ENCODE measurements at places on chromosomes 12 and 14.

GRCh38 chr14:88790501-88791251, 2.1 kb downstream of the EML5 start:
- no peak for DNase-seq

DNA sequence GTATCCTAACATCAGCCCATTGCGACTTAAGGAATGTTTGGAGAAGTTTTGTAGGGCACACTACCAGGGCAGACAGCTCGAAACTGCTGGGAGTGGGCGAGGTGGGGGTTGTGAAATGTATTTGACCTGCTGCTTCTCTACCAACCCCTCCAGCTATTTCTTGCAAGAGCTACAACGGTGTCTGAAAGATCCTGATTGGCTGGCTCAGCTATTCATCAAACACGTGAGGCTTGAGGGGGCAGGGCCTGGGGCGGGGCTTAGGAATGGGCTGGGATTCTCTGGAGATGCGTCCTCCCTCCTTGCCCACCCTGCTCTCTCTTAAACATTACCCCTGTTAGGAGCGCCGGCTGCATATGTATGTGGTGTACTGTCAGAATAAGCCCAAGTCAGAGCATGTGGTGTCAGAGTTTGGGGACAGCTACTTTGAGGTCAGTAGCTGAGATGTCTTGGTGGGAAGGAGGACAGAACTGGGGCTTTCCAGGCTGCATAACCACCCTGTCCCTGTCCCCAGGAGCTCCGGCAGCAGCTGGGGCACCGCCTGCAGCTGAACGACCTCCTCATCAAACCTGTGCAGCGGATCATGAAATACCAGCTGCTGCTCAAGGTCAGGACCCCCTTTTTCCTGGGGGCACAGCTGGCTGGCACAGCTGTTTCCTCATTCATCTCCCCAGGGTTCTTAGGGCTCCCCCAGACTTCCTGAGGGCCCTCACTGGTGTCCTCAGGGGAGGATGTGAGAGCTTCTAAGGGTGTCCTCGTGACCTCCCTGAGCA, 3.1 kb downstream of the ARHGEF25 start:
- peak; percentile 61 for DNase-seq

DNA sequence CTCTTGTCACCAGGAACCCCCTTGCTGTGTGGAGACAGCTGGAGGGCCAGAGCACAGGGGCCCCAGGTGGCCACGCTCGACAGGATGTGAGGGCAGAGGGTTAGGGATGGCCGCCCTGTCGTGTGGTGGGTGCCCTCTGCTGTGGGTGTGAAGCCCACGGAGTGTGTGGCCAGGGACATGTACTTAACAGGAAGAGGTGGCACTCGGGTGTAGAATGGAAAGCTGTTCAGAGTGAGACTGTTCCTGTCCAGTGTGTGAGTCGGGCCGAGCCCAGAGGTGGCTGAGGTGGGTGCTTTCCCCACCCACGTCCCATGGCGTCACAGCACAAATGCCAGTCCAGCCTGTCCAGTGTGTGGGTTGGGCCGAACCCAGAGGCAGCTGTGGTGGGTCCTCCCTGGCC, 47.1 kb downstream of the FBRSL1 start:
- DNase-seq = no peak

DNA sequence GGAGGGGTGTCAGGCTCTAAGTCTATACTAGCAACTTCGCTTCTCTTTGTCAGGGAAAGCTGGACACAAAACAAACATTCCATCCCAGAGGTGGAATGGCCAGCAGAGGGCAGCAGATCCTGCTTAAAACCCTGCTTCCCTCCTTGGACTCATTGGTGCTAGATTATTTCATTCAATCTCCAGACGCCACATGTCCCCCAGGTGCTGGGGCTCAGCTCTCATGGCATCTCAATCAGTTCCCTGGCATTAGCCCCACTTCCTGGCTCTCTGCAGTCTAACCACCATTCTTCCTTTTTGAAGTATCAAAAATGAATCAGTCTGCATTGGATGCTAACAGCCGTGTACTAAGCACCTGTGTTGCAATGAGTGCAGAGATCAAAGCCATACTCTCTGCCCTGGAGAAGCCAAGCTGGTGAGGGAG, 8.1 kb upstream of the PPP1R1A start:
- DNase-seq = no peak

DNA sequence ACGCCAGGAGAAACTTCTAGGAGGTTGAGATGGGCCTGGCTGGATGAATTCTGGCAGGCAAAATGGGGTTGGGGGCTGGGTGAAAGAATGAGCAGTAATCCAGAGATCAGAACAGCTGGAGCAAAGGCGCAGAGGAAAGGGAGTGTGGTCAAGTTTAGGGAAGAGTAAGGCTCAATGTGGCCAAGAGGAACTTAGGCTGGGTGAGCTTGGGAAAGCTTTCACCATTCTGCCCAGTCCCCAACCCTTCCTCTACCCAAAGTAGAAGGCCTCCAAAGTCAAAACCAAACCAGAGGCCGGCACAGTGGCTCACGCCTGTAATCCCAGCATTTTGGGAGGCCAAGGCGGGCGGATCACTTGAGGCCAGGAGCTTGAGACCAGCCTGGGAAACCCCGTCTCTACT, 10.2 kb upstream of the RABGGTA start:
- no peak for DNase-seq

DNA sequence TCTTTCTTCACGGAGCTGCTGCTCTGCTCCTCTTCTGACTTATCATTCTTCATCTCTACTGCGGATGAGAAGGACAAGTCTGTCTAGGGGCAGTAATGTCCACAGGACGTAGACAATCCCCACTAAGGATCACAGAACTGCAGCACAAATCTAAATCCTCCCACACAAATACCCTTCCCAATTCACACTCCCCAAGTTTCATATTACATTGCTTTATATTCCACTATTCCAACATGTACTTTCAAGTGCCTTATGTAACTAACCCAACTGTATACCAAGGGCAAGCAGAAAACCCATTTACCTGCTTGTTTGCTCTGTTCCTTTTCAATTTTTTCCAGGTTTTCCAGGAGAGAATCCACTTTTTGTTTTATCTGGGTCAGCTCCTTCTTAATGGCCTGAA, 55.6 kb upstream of the OR5AU1 start:
- DNase-seq = no peak

GRCh38 chr12:125852116-125852515, 786.9 kb downstream of the AACS start:
- no peak for DNase-seq

- no peak for DNase-seq
Observed at GRCh38 chr12:119417440-119417839, 82.9 kb downstream of the CCDC60 start.

DNA sequence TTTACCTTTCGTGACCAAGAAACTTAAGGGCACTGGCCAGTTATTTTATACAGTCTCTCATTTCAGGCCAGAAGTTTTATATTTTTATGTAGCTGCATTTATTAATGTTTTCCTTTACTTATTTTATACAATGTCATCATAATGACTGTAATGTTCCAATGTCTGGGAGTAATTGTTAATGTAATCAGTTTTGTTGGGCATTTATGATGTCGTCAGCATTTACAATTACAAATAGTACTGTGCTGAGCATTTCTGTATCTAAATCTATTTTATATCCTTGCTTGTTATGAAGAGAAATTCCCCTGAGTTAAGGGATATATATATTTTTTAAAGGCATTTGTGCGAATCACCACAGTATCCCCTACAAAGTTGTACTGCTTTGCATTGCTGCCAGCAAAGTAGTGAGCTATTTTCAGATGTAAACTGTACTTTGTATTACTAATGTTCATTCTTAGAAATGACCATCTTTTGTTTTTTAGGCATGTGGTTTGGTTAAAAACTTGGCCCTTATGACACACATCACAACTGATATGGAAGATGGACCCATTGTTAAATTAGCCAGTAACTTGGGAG, 74.4 kb downstream of the POLR3B start:
- no peak for DNase-seq

DNA sequence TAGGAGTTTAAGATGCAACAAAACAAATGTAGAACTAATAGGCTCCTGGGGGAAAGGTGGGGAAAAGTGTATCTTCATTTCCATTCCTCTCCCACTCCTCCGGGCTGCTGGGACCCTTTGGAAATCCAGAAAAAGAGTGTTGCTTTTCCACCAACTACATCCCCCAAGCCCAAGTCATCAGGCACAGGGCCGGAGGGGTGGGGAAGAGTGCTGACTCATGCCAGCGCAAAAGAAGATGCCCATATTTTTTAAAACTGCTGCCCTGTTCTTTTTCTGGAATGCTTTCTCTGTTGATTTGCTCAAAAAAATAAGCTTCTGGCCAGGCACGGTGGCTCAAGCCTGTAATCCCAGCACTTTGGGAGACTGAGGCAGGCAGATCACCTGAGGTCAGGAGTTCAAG, 70.9 kb downstream of the TBK1 start:
- no peak for DNase-seq

DNA sequence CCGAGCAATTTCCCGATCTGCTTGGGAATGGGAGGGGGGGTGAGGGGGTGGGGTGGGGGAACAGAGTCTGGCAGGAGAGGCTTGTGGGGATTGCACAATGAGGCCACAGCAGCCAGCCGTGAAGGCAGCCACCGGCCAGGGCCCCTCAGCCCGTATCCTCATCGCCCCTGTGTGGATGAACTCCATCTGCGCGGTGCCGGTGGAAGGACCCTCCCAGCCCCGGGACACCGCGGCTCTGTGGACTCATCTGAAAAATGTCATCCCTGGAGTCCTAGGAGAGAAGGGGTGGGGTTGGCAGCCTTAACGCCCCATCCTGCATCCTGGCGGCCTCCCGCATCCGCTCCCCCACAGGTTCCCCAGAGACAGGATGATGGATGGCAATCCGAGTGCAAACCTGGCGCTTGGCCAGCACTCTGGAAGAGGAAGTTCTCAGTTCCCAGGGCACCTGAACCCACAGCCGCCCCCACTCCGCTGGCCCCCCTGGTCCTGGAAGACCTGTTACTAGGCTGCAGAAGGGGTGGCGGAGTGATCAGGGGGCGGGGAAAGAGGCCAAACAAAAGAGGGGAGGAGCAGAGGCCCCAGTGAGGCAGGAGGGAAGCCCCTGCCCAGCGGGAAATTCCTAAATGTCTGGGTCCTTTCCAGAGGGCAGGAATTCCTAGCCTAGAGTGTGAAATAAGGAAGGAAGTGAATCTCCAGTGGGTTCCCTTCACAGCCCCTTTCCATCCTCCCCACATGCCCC, 1.2 kb upstream of the TNFAIP2 start:
- peak; percentile 55 for DNase-seq

GRCh38 chr14:35992816-35993683, 166.9 kb downstream of the BRMS1L start:
- no peak for DNase-seq

DNA sequence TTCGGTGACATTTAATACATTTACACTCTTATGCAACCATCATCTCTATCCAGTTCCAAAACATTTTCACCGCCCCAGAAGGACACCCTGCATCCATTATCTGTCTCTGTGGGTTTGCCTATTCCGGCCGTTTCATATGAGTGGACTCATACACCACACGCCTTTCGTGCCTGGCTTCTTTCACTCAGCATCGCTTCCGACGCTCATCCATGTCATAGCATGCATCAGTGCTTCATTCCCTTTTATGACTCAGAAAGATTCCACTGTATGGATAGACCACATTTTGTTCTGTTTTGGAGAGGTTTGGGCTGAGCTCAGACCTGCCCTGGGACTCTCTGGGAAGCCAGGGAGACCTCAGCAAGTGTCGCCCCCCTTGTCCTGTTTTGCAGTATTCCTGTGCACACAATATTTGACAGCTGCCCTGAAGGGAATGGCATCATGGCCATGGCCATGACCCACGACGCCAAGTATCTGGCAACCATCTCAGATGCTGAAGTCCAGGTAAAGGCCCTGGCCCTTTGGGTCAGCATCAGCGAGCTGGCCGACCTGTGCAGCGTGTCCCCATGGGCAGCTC, 23.8 kb downstream of the CFAP251 start:
- DNase-seq = no peak

DNA sequence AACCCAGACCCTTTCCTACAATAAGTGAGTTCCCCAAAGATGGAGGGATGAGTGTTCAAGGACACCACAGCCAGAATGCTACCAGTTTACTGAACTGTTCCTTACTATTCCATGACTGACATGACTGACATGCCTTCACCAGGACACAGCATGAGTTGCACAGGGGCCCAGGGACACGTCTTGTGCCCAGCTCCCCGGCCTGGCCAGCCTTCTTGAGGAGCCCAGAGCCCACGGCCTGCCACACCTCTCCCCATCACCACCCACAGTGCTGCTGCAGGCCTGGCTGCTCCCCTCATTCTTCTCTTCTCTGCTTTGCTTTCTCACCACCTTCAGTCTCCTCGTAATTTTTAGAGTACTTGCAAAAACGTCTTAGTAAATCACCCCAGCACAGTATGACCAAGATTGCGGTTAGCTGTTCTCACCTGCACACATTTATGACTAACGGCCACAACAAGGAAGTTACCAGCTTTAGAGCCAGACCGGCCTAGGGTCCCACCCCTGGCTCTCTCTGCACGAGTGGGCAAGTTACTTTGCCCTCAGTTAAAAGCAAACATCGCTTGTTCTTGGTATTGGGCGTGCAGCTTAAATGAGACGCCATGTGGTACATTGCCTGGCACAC, 18.5 kb downstream of the PPP2R5E start:
- peak; percentile 23 for DNase-seq

- no peak for DNase-seq
Observed at GRCh38 chr12:25993901-25994651, 35.6 kb downstream of the RASSF8 start.

- DNase-seq = no peak
Observed at GRCh38 chr12:68825569-68826217, 17.7 kb downstream of the MDM2 start.

- DNase-seq = no peak
Observed at GRCh38 chr12:63869656-63870055, 25.2 kb downstream of the SRGAP1 start.

DNA sequence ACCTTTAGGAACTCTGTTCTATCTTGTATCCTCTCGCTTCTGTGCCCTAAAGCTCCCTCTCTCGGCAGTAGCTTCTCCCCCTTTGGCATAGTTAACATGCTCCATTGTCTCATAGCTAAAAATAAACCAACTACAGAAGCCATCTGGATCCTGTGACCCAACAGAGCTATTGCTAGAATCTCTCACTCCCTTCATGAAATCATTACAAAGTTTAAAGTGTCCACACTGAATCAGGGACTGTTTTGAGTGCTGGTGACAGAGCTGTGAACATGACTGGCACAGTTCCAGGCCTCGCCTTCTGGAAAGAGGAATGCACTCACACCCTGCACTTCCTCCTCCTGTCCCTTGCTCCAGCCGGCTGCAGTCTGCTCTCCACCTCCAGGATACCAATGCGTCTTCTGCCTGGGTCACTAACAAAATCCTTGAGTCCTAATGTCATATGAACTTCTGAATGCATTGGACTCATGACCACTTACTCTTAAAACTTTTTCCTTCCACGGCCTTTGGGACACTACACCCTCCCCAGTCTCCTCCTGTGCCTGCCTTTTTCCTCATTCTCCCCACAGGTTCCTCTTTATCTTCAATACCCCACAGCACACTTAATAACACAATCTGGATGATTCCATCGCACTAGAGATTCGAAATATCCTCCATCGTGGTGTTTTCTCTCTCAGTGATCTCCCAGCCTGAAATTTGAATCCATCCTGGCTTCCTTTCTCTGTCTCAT, 13.2 kb downstream of the PLBD1 start:
- DNase-seq = no peak

- DNase-seq = no peak
Observed at GRCh38 chr12:18192119-18192518, 69.2 kb upstream of the PIK3C2G start.
